Cortex of kidney (tissue), 1 donor: ENCODE measurements at places on chromosomes 5 and 9.

DNA sequence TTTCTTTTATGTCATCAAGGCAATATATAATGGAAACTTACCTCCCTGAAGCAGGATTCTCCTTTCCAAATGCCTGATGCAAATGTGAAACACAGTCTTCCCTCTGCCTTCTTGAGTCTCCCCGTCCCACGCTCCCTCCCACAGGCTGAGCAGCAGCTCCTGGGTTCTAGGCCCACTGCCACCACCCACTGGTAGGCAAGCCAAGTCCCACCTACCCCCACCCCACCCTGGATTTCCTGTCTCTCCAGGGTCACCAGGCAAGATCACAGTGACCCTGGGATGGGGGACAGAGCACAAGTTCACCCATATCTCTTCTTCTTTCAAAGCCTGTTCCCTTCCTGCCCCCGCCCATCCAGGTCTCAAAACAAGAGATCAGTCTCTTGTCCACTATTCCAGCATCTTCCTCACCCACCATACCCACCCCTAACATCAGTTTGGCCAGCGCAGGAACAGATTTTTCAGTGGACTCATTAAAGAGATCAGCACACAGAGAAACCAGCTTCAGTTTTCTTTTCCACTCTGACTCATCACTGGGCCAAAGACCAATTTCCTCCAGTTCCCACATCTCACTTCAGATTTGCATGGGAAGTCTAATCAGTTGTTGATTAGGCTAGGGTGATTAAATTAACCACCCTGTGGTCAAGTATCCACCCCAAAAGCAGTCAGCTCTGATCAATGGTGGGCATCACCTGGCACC lies 151.5 kb downstream of the ACTL7B start:
- DNase-seq: no peak

- DNase-seq: no peak
Measured at GRCh38 chr5:64509828-64510227, 4.0 kb downstream of the RGS7BP start.

DNA sequence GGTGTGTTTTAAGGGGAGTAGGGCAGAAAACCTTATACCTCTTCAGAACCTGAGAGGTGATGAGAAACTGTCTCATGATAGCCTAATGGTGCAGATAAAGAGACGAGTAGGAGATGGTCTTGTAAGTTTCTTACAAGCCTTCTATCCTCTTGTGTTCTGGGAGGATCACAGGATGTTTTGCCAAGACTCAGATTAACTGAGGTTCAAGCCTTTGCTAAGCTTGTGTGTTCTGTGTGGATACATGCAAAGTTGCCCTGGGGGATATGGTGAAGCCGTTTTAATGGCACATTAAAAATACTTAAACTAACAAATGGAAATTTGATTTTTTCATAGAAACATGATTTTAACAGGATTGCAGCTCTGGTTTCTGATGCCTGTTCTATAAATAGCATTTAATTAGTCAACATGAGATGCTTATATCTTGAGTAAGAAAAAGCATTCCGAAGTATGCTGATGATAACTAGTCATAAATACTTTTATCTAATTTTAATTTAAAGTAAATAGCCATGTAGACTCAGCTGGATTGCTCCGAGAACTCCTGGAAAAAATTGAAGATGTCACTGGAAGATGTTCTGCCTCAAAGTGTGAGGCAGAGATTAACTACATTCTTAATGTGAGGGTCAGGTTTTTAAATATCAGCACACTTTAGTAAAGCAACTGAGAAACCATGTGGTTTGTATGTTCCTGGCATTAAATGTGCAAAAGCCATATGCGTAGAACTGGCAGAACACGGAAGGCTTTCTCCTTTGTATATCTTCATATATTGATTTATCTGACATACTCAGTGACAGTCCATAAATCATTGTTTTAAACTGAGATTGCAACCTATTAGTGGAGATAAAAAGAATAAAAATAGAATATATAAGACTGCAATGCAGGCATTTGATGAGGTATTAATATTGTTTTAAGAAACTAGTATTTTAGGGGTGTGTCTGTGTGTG lies 53.7 kb downstream of the IPO11 start:
- no peak for DNase-seq

- DNase-seq: no peak
Measured at GRCh38 chr5:137365126-137365865, 133.8 kb downstream of the SPOCK1 start.

DNA sequence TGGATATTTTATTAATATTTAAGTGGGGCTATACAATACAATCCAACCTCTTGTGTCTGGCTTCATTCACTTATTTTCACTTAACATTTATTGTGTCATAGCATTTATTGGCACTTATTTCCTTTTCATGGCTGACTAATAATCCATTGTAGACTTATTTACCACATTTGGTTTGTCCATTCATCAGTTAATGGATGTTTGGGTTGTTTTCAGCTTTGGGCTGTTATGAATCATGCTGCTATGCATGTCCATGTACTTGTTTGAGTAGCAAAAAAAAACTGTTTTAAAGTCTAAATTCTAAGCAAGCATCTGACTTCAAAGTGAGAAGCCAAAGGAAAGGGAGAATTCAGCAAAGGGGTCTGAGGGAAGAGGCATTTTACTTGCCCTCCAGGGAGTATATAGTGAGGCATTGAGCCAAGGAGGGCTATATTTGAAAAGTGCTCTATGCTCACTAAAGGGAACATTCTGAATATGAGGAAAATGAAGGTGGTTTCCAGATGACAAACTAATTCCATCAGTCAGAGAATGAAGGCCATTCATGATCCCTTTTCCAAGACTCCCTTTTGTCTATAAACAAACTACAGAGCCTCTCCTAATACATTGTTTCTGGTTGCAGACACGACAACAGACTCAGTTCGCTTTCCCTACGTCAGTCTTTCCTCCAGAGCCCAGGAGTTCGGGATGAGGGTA lies 532.8 kb upstream of the KLF4 start:
- no peak for DNase-seq

DNA sequence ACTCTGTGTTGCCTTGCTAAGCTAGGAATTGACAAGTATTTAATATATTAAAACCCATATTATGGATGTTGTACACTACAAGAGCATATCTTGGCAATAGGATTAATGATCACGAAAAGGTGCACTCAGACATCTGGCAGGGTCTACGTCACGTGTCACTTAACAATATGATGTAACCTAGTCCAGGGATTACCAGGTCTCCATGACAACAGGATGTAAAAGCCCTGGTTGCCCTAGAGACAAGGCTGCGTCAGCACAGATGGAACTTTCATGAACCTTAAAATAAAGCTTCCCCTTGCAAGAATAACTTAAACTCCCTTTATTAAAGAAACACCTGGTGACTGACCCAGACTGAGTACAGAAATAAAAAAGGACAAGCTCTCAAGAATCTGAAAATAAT lies 717.8 kb downstream of the CDH18 start:
- DNase-seq: no peak

DNA sequence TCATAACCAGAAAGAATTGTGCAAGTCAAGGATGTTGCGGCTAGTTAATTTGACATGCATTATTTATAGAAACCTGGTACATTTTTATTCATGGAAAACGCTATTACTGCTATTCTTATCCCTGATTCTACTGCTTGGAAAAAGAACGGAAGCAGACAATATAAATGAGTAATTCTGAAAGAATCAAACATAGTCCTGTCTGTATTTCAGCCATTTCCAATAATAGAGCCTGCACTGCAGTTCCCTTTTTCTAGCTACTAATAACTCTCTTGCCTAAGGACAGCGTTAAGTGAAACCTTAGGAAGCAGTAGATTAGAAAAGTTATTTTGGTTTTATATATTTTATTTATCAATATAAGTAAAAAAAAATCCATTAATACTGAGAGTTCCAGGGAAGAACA lies 414.9 kb downstream of the CYLC2 start:
- DNase-seq: no peak

- no peak for DNase-seq
Measured at GRCh38 chr5:138078006-138078643, 5.7 kb upstream of the WNT8A start.
